ENCODE measurements at places on chromosomes 7 and 10.

- DNase-seq, result no peak
Measured at GRCh38 chr10:72173619-72174296, 42.1 kb upstream of the ANAPC16 start.

DNA sequence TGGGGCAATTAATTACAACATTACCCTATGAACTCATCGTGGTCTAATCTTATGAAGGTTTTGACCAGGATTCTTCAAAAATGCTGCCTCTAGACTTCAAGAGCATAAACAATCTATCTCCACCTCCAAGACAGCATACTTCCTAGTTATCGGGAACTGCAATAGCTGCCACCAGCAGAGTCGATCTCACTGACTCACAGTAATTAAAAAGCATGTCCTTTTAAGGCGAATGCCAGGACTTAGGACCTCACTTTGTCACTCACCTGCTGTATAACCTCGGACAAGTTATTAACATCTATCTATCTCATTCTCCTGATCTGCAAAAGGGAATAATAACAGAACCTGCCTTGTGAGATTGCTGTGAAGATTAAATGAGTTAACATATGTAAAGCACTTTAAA, 666.0 kb upstream of the COBL start:
- no peak for DNase-seq

DNA sequence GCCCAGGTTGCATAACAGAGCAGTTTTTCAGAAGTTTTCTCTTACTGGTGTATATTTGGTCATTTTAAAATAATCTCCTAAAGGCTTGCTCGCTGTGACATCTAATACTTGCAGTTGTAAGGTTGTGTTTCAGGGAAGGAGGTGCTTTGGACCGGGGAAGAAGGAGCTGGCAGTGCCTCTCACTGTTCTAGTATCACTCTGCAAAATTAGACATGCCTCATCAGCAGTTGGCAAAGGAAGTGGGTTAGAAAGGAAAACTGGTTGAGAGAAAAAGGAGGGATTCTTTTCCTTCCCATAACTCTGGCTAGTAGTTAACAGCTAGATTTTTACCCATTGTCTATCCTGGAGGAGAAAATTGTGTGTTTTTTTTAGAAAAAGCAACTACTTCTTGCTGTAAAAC, 34.8 kb downstream of the CUL1 start:
- no peak for DNase-seq

DNA sequence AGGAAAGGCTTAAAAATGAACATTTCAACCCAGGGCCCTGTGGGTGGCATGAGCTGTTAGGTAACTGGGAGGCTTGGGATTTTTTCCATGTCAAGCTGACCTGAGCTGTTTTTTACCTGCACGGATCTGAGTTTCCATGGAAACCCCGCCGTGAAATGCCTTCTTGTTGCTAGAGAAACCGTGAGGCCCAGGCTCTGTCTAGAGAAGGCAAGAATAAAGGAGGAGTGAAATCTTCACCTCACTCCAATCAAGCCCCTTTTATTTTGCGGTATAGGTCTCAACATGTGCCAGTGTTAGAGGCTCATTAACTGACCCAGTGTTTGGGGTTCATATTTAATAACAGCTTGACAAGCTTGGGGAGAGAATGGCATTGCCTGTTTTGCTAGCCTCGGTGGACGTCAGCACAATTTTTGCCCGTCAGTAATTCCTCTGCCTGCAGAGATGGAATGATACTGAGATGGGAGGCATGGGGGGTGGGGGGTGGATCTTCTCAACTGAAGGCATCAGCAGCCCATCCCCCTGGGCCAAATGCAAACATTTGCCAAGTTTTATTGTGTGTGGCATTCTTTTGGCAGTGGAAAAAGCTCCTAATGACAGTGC, 48.9 kb upstream of the PDCD4 start:
- DNase-seq, result no peak
